DMS79 treated with DMSO at 0.1 percent for 48 hours (cell line): ENCODE measurements at places on chromosomes 6 and 20.

GRCh38 chr6:56914798-56915658 lies 39.9 kb upstream of the BEND6 start:
- DNase-seq = no peak

GRCh38 chr6:87110636-87111035 lies 15.7 kb upstream of the CGA start:
- DNase-seq = no peak

DNA sequence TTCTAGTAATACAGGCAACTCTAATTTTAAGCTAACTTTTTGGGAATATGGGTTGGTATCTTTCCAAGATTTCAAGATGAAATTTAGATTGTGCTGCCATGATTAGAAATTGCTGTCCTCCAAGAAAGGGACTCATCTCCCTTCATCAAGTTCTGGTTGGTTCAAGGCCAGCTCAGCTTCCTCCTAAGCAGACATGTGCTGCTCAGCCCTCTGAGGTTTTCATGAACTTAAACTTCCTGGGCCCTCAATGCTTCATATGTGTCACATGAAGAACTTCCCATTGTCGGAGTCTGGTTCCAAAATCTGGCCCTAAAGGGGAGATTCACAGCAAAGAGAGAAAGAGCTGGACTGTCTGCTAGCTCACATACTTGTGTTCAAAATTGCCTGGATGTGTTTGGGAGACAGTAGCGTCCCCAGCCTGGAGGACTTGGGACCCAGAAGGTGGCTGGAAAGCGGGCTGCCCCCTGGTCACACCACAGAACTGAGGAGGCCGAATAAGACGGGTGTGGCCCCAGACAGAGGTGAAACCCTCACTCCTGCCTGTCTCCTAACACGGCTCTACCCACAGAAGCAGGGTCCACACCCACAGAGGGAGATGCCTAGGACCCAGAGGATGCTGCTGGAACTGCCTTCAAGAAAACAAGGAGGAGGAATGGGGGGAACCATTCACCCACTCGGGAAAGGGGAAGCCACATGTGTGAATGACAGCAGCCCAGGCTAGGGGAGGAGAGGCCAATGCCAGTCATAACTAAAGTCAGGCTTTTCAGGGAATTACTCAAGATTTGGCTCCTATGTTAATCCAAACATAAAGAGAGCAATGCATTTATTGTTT lies 54.3 kb upstream of the GPR31 start:
- no peak for DNase-seq

- no peak for DNase-seq
These were observed 165.3 kb upstream of the SNX9 start for GRCh38 chr6:157657754-157658153.

- DNase-seq = no peak
These were observed 2.8 kb downstream of the RPRD1B start for GRCh38 chr20:38036366-38036765.

DNA sequence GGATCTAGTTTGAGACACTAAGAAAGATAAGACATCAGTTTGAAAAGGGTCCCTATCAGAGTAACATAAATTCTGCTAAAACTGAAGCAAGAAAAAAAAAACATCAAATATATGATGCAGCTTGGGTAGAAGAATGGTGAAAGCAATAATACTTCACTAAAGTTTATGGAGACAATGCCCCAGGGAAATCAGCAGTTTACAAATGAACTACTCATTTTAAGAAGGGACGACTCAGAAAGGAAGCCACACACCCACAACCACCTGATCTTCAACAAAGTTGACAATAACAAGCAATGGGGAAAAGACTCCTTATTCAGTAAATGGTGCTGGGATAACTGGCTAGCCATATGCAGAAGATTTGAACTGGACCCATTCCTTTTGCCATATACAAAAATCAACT lies 143.5 kb downstream of the TPBG start:
- DNase-seq = no peak

DNA sequence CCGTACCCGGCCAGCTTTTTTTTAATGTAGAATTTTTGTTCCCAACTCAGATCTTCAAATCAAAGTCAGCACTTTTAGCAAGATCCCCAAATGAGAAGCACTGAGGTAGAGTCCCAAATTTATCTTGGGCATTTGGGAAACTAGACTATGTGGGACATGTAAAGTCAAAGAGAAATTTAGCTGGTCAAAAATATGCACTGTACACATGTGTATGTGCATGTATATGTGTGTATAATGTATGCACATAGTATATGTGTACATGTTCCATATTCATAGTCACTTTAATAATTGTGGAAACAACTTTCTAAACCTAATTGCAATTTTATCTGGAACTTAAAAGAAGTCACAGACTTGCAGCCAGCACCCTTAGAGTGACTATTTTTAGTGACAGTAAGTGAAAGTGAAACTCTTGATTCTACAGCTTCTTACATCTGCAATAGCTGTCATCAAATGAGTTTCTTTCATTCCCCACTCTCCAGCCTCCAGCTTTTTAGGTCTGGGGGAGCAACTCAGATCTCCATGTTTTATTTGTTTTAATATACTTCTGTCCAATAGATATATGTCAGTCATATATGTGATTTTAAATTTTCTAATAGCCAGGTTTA lies 53.6 kb downstream of the CDC40 start:
- no peak for DNase-seq
